ENCODE measurements at places on chromosomes 2 and 18.
A peak's percentile ranks its signal among the peaks of the same experiment; 100 is the strongest.

- no peak for DNase-seq
- no peak overlapping the region for H3K4me3 ChIP-seq
- H3K36me3 ChIP-seq = no peaks in the 10 kb centered on the region
- H3K4me1 ChIP-seq = peaks cover 22% of the 10 kb centered on the region
Observed at GRCh38 chr2:160478660-160479059, 14.9 kb downstream of the RBMS1 start.

DNA sequence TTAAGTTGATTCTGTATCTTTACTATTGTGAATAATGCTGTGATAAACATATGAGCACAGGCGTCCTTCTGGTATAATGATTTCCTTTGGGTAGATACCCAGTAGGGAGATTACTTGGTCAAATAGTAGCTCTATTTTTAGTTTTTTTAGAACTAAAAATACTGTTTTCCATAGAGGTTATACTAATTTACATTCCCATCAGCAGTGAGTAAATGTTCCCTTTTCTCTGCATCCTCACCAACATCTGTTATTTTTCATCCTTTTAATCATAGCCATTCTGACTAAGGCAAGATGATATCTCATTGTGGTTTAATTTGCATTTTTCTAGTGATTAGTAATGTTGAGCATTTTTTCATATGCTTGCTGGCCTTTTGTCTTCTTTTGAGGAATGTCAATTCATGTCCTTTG, 35.1 kb downstream of the PMS1 start:
- no peak for DNase-seq
- no peaks in the 10 kb centered on the region for H3K36me3 ChIP-seq
- no peaks in the 10 kb centered on the region for H3K4me1 ChIP-seq
- no peaks in the 10 kb centered on the region for H3K27me3 ChIP-seq
- H3K27ac ChIP-seq = no peak overlapping the region

DNA sequence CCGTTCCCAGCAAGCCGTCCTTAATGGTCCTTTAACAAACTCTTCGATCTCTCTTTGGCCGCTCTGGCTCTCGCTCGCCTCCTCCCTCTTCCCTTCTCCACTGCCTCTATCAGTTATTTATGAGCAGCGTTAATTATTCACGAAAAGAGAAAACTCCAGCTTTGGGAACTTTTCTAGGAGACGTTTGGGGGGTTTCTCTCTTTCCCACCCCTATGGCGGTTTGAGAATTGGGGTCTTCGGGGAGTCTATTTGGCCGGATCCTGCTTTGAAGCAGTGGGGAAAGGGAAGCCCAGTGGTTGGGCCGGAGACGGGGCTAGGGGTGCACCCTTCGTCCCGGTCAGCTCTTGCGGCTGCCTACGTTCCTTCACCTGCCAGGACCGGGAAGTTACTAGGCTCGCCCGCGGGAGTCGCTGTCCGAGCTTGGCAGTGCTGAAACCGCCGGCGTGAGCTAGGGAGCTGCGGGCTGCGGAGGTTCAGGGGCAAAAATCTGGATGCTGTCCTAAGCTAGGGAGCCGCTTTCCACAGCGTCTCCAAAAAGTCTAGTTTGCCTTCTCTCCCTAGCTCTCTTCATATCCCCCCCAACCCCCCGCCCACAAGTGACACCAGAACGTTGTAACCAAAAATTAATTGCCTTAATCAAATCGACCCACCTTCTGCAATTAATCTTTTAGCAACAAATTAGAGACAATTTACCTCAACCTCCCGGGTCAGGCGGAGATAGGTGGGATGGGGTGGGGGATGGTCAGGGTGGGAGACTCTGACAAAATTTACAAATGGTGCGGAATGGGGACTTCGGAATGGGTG, 8.9 kb upstream of the SKOR2 start:
- H3K4me1 ChIP-seq = peaks cover 8% of the 10 kb centered on the region
- H3K27me3 ChIP-seq = peaks cover 32% of the 10 kb centered on the region

DNA sequence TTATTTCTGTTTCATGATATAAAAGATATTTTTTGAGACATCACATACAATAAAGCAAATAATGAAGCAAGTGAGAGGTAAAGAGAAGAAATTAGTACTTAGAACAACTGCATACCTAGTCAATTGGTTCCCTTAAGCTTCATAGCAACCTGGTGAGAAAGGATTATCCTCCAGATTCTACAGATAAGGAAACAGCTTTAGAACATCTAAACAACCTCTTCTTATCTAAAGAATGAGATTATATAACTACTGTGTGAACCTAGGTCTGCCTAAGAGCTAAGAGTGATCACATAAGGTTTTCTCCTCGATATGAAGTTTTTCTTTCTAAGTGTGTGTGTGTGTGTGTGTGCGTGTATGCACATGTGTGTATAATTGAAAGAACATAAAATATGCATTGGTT, 265.1 kb downstream of the NOL4 start:
- no peaks in the 10 kb centered on the region for H3K27me3 ChIP-seq
- no peak overlapping the region for H3K27ac ChIP-seq
- H3K4me1 ChIP-seq = no peaks in the 10 kb centered on the region
- H3K4me3 ChIP-seq = no peak overlapping the region
- H3K36me3 ChIP-seq = no peaks in the 10 kb centered on the region

DNA sequence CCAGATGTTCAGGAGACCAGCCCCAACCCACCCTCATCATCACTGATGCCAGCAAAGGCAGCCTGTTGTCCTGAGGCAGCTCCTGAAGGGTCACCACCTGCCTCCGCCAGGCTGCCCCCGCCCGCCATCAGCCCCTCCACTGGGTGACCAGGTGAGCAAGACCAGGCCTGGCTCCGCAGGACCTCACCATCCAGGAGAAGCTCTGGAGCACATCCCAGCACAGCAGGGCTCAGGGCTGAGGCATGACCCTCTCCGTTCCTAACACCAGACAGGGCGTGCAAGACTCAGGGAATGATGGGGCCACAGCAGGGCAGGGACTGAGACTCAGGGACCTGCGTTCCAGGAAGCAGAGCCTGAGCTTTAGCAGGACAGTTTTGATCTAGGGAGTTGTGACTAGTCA, 218.8 kb upstream of the RAB6C start:
- no peak overlapping the region for H3K4me3 ChIP-seq
- no peak overlapping the region for H3K27ac ChIP-seq
- H3K36me3 ChIP-seq = no peaks in the 10 kb centered on the region
- peak; percentile 73 for DNase-seq
- H3K27me3 ChIP-seq = no peaks in the 10 kb centered on the region

GRCh38 chr18:1014509-1014908, 109.8 kb downstream of the ADCYAP1 start:
- DNase-seq = no peak

DNA sequence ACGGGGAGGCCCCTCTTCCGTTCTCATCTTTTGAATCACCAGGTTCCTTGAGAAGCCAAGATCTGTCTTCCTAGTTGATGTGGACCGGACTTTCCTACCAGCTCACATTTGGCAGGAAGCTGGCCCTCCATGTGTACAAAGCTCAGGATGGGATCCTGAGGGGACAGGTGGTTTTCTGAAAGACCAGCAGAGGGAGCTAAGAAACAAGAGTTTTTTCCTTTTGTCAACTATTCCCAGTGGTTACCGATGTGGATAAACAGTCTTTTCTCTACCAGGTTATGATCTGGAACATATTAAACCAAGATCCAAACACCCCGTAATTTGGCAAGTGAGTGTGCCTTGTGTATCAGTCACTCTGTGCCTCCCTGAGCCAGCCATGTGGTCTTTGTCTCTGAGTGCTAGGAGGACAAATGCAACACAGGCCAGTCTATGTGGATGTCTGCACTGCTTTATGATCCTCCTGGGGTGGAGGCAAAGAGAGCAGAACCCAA, 25.1 kb upstream of the ARHGAP25 start:
- H3K27me3 ChIP-seq = no peaks in the 10 kb centered on the region
- no peaks in the 10 kb centered on the region for H3K36me3 ChIP-seq
- H3K27ac ChIP-seq = no peak overlapping the region
- H3K4me1 ChIP-seq = peaks cover 5% of the 10 kb centered on the region

GRCh38 chr2:164937864-164938401, 17.4 kb downstream of the SLC38A11 start:
- no peaks in the 10 kb centered on the region for H3K27me3 ChIP-seq
- no peak for DNase-seq
- no peaks in the 10 kb centered on the region for H3K36me3 ChIP-seq
- no peak overlapping the region for H3K27ac ChIP-seq
- no peaks in the 10 kb centered on the region for H3K4me1 ChIP-seq
- no peak overlapping the region for H3K4me3 ChIP-seq

- no peak for DNase-seq
- no peak overlapping the region for H3K27ac ChIP-seq
- H3K4me3 ChIP-seq = no peak overlapping the region
- H3K4me1 ChIP-seq = no peaks in the 10 kb centered on the region
Observed at GRCh38 chr2:135818937-135819610, 17.9 kb downstream of the LCT start.

DNA sequence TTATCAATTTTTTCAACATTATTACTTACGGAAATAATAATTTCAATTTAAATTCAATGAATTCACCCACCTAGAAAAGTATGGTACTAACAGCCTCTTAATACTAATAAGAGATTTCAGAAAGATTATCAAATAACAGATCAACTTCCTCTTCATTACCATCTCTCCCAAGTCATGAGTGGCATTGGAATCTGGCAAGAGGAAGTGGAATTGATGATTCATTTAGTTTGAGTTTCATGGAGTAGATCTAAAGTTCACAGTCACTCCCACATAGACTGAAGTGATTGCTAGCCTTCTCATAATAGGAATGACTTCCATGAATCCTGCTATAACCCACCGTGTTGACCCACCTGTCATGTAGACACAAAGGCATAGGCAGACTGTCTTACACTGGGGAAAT, 77.7 kb upstream of the WDR75 start:
- no peak overlapping the region for H3K4me3 ChIP-seq
- no peak overlapping the region for H3K27ac ChIP-seq
- no peak for DNase-seq
- no peaks in the 10 kb centered on the region for H3K36me3 ChIP-seq

DNA sequence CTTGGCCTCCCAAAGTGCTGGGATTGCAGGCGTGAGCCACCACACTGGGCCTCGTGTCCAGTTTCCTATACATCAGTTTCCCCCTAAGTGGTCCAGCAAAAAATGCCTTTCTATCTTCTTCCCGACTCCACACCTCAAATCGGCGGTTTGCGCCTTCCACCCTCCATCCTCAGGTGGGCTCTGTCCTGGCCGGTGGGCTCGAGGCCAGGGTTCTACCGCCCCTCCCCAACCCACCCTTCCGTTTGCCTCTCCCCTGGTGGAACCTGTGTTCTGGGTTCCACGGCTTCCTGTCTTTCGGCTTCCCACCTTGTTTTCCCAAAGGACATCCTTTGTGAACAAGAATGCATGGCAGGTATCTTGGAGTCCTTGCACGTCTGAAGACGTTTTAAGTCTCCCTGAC, 104.4 kb downstream of the HS6ST1 start:
- no peak for DNase-seq
- no peaks in the 10 kb centered on the region for H3K27me3 ChIP-seq
- no peak overlapping the region for H3K4me3 ChIP-seq
- no peaks in the 10 kb centered on the region for H3K4me1 ChIP-seq

DNA sequence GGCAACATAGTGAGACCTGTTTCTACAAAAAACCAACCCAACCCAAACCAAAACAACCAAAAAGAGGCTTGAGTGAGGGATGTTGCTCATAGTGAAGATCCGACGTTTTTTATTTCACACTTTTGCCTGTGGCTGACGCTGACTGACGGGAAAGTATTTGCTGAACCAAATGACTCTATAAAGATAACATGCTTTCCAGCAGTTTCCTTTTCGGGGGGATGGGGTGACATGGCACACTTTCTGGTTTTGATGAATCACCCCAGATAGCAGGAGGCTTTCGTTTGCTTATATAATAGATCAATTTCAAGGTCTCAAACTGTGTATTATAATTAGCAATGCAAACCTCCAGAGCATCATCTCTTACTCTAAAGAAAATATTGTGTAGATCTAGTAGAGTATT, 150.8 kb downstream of the AQP4 start:
- no peak overlapping the region for H3K27ac ChIP-seq
- no peaks in the 10 kb centered on the region for H3K4me1 ChIP-seq
- H3K36me3 ChIP-seq = no peaks in the 10 kb centered on the region
- no peak overlapping the region for H3K4me3 ChIP-seq
- no peaks in the 10 kb centered on the region for H3K27me3 ChIP-seq
- DNase-seq = no peak

DNA sequence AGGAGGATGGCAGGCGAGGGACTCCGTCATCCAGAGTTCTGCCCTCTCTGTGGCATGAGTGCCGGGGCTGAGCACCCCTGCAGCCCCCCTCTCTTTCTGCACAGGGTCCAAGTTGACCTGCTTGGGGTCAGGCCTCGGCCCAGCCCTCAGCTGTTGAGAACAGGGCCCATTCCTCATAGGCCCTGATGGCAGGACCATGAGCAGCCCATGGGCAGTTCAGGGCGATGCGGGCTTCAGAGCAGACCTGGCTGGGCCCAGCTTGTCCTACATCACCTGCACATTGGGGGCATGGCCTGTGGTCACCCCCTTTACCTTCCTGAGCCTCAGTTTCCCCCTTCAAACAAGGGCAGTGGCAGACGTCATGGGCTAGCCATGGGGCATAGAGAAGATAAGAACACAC, 238.1 kb downstream of the SEPTIN10 start:
- H3K4me3 ChIP-seq = no peak overlapping the region
- DNase-seq = no peak
- H3K27ac ChIP-seq = no peak overlapping the region
- peaks cover 5% of the 10 kb centered on the region for H3K4me1 ChIP-seq

- H3K4me3 ChIP-seq = no peak overlapping the region
- H3K27me3 ChIP-seq = no peaks in the 10 kb centered on the region
- peaks cover 73% of the 10 kb centered on the region for H3K36me3 ChIP-seq
- H3K4me1 ChIP-seq = peaks cover 12% of the 10 kb centered on the region
- DNase-seq = no peak
- H3K27ac ChIP-seq = no peak overlapping the region
Observed at GRCh38 chr2:3464401-3465005, 54.8 kb downstream of the ADI1 start.

DNA sequence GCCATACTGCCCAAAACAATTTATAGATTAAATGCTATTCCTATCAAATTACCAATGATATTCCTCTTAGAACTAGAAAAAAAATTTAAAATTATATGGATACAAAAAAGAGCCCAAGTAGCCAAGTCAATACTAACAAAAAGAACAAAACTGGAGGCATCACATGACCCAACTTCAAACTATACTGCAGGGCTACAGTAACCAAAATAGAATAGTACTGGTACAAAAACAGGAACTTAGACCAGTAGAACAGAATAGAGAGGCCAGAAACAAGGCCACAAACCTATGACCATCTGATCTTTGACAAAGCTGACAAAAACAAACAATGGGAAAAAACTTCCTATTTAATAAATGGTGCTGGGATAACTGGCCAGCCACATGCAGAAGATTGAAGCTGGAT, 86.1 kb upstream of the KYNU start:
- no peaks in the 10 kb centered on the region for H3K4me1 ChIP-seq
- H3K4me3 ChIP-seq = no peak overlapping the region
- no peak overlapping the region for H3K27ac ChIP-seq
- H3K27me3 ChIP-seq = no peaks in the 10 kb centered on the region
- H3K36me3 ChIP-seq = no peaks in the 10 kb centered on the region
- DNase-seq = no peak

Data from upper lobe of left lung (tissue), 6 donors.